Thyroid gland (tissue), 4 donors: ENCODE measurements at places on chromosomes 3 and 15.

- no peak for DNase-seq
Observed at GRCh38 chr3:56054844-56055243, 413.4 kb downstream of the ERC2 start.

- DNase-seq, result no peak
Observed at GRCh38 chr3:57093971-57094535, 33.6 kb downstream of the SPATA12 start.

DNA sequence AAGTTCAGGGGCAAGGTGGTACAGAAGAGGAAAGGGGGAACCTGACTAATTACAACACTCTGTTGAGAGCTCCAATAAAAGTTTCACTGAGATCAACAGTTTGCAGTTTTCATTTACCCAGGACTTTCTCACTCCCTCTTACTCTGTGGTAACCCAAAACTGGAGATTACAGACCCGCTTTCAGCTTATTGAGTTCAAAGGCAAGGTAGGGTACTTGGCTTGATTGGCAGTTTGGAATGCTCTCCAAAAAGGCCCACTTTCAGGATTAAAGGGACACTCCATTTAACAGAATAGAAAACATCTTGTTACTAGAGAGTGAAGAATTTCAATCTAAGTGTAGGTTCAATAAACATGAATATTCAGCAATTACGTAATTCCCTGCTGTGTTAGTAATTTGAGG, 117.6 kb upstream of the ETV5 start:
- no peak for DNase-seq

GRCh38 chr15:74620636-74621545, 5.3 kb downstream of the CLK3 start:
- peak; percentile 50 for DNase-seq

GRCh38 chr15:66832664-66833063, 130.6 kb downstream of the SMAD6 start:
- no peak for DNase-seq

GRCh38 chr3:169348276-169348675, 315.2 kb downstream of the MECOM start:
- no peak for DNase-seq

- no peak for DNase-seq
Observed at GRCh38 chr3:129045675-129046036, 14.9 kb upstream of the GP9 start.

- DNase-seq, result no peak
Observed at GRCh38 chr15:53576841-53577240, 182.6 kb downstream of the WDR72 start.

- DNase-seq, result no peak
Observed at GRCh38 chr3:172515130-172515918, 7.9 kb downstream of the TNFSF10 start.

- DNase-seq, result no peak
Observed at GRCh38 chr3:114860531-114860930, 286.6 kb downstream of the ZBTB20 start.

- no peak for DNase-seq
Observed at GRCh38 chr15:73388256-73388781, 19.6 kb upstream of the HCN4 start.

DNA sequence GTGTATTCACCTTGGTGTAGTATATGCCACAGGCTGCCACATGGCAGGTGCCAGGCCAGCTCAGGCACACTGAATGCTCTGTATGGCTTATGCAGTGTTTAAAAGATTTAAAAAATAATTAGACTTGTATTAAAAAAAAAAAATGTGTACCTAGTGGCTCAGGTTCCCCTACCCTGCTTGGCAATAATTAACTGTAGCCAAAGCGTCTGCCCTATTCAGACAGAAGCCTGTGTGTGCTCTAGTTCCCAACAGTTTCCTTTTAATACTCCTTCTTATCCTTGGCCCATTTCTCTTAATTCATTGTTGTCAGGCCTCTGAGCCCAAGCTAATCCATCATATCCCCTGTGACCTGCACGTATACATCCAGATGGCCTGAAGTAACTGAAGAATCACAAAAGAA, 752.2 kb upstream of the CFAP20DC start:
- DNase-seq, result no peak

- DNase-seq, result no peak
Observed at GRCh38 chr3:104461431-104461830, 905.3 kb upstream of the ALCAM start.

- no peak for DNase-seq
Observed at GRCh38 chr3:28574036-28574435, 225.4 kb upstream of the AZI2 start.

- no peak for DNase-seq
Observed at GRCh38 chr3:152696962-152697361, 138.0 kb upstream of the P2RY1 start.

- DNase-seq, result no peak
Observed at GRCh38 chr3:116815831-116816588, 106.4 kb downstream of the TUSC7 start.

- DNase-seq, result no peak
Observed at GRCh38 chr3:122515870-122516269, 1.1 kb upstream of the KPNA1 start.

GRCh38 chr3:14793126-14793857, 25.5 kb upstream of the FGD5 start:
- DNase-seq, result no peak

DNA sequence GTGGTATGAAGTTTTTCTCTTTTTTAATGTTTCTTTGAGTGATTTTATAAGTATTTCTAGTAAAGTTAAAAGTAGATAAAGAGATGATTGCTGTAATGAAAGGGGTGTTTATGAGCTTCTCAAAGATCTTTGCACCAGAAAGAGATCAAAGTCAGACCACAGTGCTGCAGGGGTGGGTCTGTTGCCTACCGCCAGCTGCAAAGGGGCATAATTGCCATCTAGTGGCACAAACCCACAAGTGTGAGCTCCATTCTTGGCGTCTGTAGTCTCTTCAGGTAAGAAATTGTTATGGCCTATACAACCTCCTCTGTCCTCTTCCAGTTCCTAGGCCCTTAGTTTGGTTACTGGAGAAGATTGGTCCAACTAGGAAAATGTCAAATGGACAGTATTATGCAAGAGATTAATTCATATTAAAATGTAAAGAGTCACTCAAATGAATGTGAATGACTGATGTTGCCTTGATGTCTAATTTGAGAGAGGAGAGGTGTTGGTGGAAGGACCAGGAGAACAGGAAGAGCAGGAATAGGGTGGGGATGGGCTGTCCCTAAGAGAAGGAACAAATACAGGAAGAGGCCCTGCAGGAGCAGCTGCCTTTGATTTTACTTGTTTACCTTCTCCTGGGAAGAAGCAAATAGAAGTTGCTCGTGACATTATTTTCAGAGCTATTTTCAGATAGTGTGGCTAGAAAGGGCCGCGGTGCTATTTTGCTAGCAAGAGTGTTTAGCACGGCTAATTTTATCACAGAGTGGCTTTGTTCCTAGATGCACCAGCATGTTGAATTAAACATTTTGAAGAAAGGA, 53.0 kb upstream of the GSK3B start:
- DNase-seq, result no peak

DNA sequence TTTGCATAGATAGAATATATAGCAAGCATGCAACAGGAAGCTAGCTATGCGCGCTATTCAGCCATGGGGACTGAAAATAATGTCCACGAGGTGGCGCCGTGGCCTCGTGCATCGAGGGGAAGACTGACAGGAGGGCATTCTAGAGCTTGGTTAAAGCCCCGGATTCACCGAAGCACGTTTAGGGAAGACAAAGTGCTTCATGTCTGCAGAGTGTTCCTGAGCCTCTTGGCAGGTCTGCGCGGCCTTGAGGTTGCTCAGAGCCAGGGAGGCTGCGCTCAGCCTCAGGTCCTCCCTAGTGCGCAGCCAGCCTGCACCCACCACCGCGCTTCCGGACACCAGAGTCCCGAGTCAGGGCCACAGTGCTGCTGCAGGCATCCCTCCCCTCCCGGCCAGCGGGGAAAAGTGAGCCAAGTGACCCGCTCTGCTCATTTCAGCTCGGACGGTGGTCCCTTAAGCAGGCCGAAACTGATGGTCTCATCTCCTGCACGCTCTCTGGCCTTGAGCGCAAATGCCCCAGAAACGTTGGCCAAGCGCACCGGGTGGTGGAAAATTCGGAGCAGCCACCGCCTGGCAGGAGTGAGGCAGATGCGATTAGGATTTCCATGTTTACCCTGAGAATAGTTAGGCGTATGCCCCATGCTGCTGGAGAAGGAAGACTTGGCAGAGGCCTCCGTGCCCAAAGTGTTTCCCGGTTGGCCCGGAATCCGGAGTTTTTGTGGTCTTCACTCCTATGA, 24.8 kb downstream of the GABRA5 start:
- peak; percentile 76 for DNase-seq

DNA sequence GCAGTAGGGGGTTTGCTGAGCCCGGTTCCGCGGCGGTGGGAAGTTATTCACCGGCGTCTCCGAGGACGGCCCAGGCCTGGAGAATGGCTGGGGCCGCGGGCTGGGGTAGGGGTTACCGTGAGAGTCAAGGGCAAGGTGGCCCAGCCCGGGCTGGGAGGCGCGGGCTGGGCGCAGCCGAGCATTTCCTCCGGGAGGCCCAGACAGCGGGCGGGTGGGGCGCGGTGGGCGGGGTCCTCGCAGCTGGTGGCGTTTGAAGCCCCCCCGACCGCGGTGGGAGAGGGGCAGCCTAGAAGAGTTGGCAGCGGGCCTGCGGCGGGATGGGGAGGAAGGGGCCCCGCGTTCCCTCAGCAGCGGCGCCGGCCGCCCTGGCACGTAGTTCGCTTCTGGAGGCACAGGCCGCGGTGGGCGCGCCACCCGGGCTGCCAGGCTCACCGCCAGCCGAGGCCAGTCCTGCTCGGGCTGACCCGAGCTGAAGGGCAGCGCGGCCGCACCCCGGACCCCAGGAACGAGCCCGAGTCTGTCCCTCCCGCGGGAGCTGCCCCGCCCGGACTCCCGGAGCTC, 960 bp upstream of the KLF13 start:
- DNase-seq, result peak; percentile 70
